ENCODE measurements at places on chromosomes 1 and 21. TPM values are rescaled to one million over a fixed set of nuclear protein-coding genes. Genes with fewer than 3 reads are reported as not detected.

GRCh38 chr21:17708522-17709265 lies 96.0 kb upstream of the BTG3 start:
- peak; percentile 12 for DNase-seq

GRCh38 chr1:230684146-230684545 lies 29.8 kb downstream of the AGT start:
- no peak for DNase-seq

DNA sequence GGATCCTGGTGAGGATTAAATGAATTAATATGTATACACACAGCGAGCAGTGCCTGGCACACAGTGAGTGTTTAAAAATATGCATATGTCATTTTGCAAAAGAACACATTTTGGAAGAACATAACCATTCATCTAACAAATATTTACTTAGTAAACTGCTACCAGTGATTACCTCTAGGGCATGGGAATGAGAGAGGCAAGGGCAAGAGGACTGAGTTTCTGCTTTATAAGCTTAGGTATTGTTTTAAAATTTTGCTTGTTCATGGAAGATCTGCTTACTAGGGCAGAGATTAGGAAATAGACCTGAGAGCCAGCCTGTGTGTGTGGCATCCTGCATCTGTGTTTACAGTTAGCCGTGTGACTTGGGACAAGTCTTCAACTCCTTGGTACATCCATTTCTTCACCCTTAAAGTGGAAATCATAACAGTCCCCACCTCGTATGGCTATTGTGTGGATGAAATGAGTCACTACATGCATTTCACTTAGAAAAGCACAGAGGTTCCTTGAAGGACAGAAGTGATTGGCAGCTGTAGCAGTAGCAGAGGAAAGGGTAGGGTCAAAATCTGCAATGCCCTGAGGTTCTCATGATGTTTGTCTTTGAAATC lies 198.5 kb upstream of the FMN2 start:
- peak; percentile 11 for DNase-seq

- no peak for DNase-seq
These were observed 211.3 kb downstream of the ZNF326 start for GRCh38 chr1:90206260-90206659.

GRCh38 chr1:211520641-211521040 lies 28.7 kb upstream of the RD3 start:
- no peak for DNase-seq

- no peak for DNase-seq
These were observed 49.6 kb downstream of the TBX19 start for GRCh38 chr1:168330285-168330684.

- no peak for DNase-seq
These were observed 132.7 kb downstream of the RUNX1 start for GRCh38 chr21:34916446-34916845.

- DNase-seq: no peak
These were observed 92.8 kb downstream of the PDE9A start for GRCh38 chr21:42746240-42746592.

- DNase-seq: no peak
These were observed 58.4 kb upstream of the PARP1 start for GRCh38 chr1:226466296-226466695.

- no peak for DNase-seq
These were observed 111.5 kb downstream of the GRIK3 start for GRCh38 chr1:36922593-36923426.

GRCh38 chr1:26907071-26907917 lies 6.5 kb downstream of the NR0B2 start:
- DNase-seq: peak; percentile 81

DNA sequence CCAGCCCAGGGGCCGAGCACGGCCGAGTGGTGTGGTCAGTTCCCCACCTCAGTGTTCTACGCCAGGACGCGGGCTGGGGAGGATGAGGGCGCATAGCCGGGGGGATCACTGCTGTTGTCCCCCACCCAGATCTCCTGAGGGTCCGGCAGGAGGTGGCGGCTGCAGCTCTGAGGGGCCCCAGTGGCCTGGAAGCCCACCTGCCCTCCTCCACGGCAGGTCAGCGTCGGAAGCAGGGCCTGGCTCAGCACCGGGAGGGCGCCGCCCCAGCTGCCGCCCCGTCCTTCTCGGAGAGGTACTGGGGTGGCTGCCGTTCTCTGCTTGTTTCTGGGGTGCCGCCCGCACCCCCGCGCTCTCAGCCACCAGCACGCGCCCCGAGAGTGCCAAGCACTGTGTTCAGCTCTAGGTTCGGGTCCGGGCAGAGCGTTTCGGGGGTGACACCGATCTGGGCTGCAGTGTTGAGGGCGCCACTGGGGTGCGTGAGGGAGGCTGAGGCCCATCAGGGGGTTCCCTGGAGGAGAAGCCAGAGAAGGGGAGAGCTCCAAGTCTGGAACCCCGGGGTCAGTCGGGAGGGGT lies 17.4 kb downstream of the SAMD11 start:
- DNase-seq: no peak

- no peak for DNase-seq
These were observed 158.2 kb upstream of the RUNX1 start for GRCh38 chr21:35207322-35207721.

- peak; percentile 7 for DNase-seq
These were observed 26.1 kb downstream of the SLC6A17 start for GRCh38 chr1:110176299-110176956.

- peak; percentile 44 for DNase-seq
These were observed 8.8 kb upstream of the JAK1 start for GRCh38 chr1:64975127-64975526.

GRCh38 chr1:157319567-157319966 lies 181.4 kb upstream of the ETV3 start:
- no peak for DNase-seq

GRCh38 chr1:91684481-91685196 lies 184.0 kb downstream of the CDC7 start:
- DNase-seq: no peak

- peak; percentile 80 for DNase-seq
These were observed 157.2 kb upstream of the KAZN start for GRCh38 chr1:14441302-14441741.

- DNase-seq: no peak
These were observed 53.6 kb downstream of the UBE2T start for GRCh38 chr1:202288177-202288576.

- peak; percentile 37 for DNase-seq
These were observed 50.7 kb downstream of the PGM1 start for GRCh38 chr1:63643926-63644325.

- no peak for DNase-seq
These were observed 19.5 kb downstream of the PODN start for GRCh38 chr1:53081384-53082066.

GRCh38 chr1:939511-940106 lies 15.9 kb downstream of the SAMD11 start:
- DNase-seq: no peak

GRCh38 chr1:54882519-54882918 lies 4.5 kb downstream of the DHCR24 start:
- no peak for DNase-seq

LEPR gene
- total RNA-seq: 20.2 TPM

TRNP1 gene
- 22.4 TPM for total RNA-seq

REN gene
- not detected for total RNA-seq

LYPD8 gene
- total RNA-seq: not detected

EDARADD gene
- not detected for total RNA-seq

GFI1 gene
- 0.11 TPM for total RNA-seq

TGFB2 gene
- total RNA-seq: 7.7 TPM

LCE1E gene
- total RNA-seq: not detected

SLC27A3 gene
- total RNA-seq: 0.38 TPM

PLEKHA6 gene
- total RNA-seq: 36.2 TPM

Measured in LHCN-M2 (cell line).